Esophagus squamous epithelium (tissue), 5 donors: ENCODE measurements at places on chromosomes 6 and 20.

DNA sequence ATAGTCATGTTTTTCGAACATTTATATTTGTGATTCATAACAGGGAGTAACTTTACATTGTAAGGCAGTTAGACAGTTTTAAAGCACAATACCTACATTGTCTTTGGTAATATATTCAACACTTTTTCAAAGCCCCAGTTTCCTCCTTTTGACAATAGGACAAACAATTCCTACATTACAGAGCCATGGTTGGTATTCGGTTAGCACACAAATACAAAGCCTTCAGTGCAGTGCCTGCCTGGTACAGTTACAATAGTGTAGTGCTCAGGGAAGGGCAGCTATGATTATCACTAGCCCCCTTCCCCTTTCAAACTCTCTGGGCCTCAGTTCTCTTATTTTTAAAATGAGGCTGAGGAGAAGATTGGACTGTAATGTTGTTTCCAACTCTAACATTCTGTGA, 207.8 kb downstream of the TPBG start:
- DNase-seq = no peak

DNA sequence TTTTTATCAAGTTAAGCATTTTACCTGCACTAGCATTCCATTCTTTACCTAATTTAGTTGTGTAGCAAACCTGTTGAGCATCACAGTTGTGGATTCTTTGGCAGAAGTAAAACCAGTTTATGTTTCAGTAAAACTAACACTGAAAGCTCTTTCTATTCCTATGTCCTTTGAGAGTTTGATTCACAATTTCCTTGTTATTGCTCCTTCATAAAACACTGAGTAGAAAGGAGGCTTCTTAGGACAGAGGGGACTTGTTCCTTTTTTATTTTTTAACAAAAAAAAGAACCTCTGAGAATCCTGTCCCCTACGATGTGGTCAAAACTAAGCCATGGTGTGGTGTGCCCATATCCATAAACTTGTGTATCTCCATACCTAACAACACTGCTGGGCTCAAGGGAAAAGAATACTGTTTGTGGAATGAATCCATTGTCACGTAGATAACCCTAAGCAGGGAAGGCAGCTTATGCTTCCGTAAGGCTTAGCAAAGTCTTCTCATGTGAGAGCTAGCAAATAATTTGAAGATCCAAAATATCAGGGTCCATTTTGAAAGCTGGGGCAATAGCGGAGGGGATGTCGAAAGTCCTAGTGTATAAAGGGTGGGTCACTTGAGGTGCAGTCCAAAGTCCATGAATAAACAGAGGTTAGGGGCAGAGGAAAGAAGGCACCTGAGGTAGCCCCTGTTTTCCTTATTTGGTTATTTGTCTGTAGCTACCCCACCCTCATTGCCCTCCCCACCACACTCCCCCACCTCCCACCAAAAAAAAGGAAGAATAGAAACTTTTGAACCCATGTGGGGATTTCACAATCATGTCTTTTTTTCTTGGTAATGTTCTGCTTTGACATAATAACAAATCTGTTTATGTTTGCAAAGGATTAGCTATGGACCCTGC, 71.0 kb downstream of the PLAGL1 start:
- DNase-seq = no peak

- DNase-seq = no peak
These were observed 133.9 kb downstream of the MYLK4 start for GRCh38 chr6:2616811-2617210.

GRCh38 chr6:30544666-30545272, 11.5 kb downstream of the GNL1 start:
- no peak for DNase-seq

DNA sequence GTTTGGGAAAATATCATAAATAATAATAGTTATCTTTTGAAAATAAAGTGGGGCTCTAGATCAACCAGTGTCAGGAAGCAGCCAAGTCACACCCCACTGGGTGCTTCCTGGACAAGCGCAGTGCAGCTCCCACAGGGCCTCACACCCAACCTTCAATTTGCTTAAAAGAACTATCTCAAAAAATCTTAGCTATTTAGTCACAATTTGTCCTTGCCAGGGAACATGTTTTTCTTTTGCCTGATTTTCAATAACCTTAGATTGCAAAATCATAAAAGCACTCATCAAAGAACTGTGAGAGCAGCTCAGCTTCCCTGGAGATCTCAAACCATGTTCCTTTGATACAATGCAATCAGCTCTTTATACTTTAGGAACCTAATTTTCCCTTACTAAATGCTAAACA, 1.6 kb upstream of the NCOA7 start:
- no peak for DNase-seq

- no peak for DNase-seq
These were observed 49.2 kb downstream of the ANKRD6 start for GRCh38 chr6:89482126-89482525.

DNA sequence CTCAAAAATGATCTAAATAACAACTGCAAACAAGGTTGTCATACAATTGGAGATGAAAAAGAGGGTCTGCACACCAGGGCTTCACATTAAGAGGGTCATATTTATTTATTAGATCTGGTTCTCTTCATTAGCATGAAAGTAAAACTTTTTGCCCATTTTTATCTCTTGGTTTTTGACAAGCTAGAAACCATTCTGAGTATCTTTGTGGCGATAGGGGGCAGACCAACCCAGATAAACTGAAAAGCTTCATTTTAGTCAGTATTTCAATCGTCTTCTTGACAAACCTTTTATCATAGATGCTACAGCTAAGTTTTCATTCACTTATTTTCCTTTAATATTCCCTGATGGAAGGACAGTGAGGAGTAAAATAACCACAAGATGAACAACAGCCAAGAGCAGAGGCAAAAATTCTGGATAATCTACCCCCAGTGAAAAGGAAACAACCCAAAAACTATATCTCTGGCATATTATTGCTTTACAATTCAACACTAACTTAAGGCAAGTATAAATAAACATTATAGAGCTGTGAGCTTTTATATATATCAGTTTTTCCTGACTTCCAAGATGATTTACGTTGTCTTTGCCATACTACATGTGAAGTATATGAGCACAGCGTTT, 45.2 kb downstream of the THEMIS start:
- DNase-seq = no peak

DNA sequence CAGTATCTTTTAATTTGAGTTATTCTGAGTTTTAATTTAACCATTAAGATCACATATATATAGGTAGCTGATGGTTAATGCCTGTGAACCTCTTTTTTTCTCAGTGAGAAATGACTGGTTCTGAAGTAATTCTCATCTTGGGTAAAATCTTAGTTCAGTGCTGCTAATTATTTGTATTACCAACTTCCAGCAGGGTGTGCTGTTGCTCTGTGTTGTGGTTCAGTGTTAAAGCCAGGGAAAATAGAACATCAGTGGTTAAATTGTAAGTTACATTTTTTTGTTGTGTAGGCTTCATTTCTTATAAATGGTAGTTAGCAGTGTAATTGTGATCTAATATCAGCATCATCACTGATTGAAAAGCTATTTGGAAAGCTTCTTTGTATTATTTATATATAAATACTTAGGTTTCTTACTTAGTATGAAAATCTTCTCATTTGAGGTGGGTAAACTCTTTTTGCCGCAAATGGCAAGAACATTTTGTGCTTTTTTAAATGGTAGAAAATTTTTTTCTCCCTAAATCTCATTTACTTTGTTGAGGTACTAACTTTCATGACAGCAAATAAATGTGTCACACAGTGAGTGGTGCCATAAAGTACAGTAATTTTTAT, 43.7 kb downstream of the CDC5L start:
- no peak for DNase-seq

GRCh38 chr6:168194732-168195567, 115.9 kb upstream of the FRMD1 start:
- no peak for DNase-seq

- no peak for DNase-seq
These were observed 195.2 kb downstream of the BACH2 start for GRCh38 chr6:90101403-90101802.

GRCh38 chr6:142927904-142928303, 17.1 kb downstream of the HIVEP2 start:
- no peak for DNase-seq

GRCh38 chr6:137115658-137116057, 57.8 kb downstream of the IL22RA2 start:
- DNase-seq = no peak

GRCh38 chr20:31788578-31788977, 30.6 kb upstream of the MYLK2 start:
- DNase-seq = no peak

DNA sequence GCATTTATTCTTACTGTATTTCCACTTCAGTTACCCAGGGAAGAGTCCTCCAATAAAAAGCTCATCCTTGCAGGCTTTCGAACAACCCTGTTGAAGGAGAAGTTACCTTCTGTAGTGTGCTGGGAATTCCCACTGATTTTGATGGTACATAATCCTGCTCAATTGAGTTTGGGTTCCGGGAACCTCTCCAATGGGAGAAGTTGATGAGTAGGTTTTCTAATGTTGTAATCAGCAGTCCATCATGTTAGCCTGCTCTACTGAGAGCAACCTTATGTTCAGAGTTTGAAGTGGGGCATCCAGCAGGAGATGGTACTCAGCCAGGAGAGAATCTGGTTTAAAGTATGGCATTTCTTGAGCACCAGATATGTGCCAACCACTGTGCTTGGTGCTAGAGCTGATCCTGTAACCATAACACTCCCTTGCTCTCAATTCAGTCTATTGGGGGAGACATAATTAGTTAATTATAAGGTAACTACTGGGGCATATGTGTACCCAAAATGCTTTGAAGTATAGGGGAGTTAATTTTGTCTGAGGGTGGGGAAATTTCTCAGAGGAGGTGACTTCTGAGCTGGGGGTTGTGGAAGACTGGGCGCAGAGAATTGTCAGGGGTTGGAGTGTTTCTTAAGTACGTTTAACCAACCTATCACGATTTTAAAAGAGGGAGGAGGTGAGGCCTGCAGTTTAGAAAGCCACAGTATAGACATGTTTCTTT, 2.1 kb downstream of the TOP1 start:
- DNase-seq = no peak

GRCh38 chr20:38896009-38896594, 30.1 kb upstream of the FAM83D start:
- no peak for DNase-seq

DNA sequence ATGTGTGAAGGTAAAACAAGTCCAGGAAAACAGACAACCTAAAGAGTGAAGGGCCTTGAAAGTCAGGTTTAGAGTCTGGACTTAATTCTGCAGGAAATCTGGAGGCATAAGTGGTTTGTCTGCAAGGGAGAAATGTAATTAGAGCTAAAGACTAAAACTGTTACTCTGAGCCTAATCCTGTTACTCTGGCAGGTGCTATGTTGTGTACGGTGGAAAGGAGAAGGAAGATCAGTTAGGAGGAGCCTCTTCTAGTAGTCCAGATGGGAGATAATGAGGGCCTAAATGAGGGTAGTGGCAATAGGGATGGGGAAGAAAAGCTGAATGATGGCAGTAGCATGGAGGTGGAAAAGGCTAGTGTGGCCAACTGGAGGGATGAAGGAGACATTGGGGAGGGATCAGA, 118.5 kb downstream of the PDSS2 start:
- no peak for DNase-seq

- no peak for DNase-seq
These were observed 9.2 kb upstream of the PREX1 start for GRCh38 chr20:48837014-48837413.

- no peak for DNase-seq
These were observed 44.9 kb downstream of the PREX1 start for GRCh38 chr20:48782901-48783308.

DNA sequence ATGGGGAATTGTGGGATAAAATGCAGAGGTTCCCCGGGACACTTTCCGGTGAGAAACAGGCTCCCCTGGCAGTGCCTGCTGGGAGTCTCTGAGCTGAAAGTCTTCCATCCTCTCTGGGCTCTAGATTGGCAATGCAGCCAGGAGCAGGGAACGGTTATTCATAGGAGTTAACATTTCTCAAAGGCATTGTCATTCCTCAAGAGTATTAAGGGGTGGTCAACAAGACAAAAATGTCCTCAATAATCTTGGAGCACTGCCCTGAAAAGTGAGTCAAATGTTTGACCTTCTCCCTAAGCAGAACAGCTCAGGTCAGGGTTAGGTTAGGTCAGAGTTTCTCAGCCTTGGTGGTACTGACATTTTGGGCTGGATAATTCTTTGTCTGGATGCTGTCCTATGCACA, 13.2 kb downstream of the BPIFB1 start:
- no peak for DNase-seq

GRCh38 chr6:156796627-156797026, 19.4 kb downstream of the ARID1B start:
- no peak for DNase-seq

GRCh38 chr6:82396964-82397751, 33.5 kb downstream of the TPBG start:
- no peak for DNase-seq

DNA sequence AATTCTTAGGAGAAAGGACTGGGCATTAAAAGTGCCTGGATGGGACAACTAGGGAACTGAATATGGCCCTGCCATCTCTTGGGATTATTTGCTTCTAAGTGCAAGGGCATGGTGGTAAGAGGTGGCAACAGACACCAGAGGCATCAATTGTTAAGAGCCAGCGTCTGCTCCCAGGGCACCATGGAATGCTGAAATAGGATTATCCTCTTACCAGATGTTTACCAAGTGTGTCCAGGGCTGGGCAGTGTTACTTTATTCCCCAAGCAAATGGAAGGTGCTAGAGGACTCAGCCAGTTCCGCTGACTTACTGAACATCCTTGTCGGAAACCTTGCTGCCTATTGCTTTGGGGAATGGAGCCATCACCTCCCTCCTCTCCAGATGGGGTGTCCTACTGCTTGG, 273.6 kb upstream of the SUPT3H start:
- no peak for DNase-seq

- no peak for DNase-seq
These were observed 5.8 kb downstream of the GZF1 start for GRCh38 chr20:23367770-23368169.

GRCh38 chr6:70956451-70957283, at the start of gene B3GAT2:
TSS of gene B3GAT2 (minus strand) at chr6:70957060. CDS start at chr6:70956429, 631 bp downstream.
- no peak for DNase-seq

GRCh38 chr6:105651969-105652368, 249.1 kb upstream of the PREP start:
- DNase-seq = no peak

- no peak for DNase-seq
These were observed 23.3 kb downstream of the NAPB start for GRCh38 chr20:23397961-23398360.

DNA sequence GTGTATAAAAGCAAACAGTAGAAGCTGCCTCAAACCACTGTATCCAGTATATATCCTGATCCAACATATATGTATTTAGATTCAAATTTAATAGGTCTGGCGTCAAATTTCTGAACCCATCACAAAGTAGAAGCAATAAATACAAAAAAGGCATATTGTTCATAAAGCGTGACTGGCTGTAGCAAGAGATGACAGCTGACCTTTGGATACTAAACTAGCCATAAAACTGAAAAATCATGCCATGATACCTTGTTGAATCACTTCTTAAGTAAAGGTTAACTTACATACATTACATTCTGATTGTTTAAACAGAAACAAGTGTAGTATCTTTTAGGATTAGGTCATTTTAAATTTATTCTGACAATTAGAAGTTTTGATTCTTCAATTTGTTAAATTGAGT, 372.0 kb upstream of the FLRT3 start:
- DNase-seq = no peak

GRCh38 chr6:122947355-122947754, 48.7 kb upstream of the CLVS2 start:
- no peak for DNase-seq
